ENCODE measurements at places on chromosomes 12 and 14.

- DNase-seq = no peak
Measured at GRCh38 chr12:101763246-101763931, 24.1 kb upstream of the SYCP3 start.

GRCh38 chr12:50246197-50246865 lies 37.0 kb downstream of the LIMA1 start:
- DNase-seq = no peak

- no peak for DNase-seq
Measured at GRCh38 chr12:53324113-53324778, 2.8 kb upstream of the AAAS start.

GRCh38 chr14:101176535-101177205 lies 273.1 kb upstream of the RTL1 start:
- DNase-seq = no peak

- no peak for DNase-seq
Measured at GRCh38 chr14:64209444-64210131, 84.6 kb downstream of the ESR2 start.

DNA sequence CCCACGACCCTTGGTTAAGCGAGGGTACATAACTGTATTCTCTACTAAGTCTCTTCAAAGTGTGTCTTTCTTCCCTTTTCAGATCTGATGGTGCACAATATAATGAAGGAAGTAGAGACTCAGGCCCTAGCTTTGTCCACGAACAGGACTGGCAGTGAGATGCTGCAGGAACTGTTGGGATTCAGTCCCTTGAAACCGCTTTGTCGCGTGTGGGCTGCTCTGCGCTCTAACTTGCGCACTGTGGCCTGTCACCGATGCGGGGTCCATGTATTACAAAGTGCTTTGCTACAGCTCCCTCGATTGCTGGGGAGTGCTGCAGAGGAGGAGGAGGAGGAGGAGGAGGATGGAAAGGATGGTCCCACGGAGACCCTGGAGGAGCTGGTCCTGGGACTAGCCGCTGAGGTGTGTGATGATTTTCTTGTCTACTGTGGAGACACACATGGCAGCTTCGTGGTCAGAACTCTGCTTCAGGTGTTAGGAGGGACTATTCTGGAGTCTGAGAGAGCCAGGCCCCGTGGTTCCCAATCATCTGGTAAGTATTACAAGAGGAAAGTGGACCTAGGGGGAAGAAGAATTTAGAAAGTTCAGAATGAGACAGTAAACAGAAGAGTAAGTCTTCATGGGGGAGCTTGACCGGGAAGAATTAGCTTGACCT lies 803 bp downstream of the NOP9 start:
- DNase-seq = no peak

DNA sequence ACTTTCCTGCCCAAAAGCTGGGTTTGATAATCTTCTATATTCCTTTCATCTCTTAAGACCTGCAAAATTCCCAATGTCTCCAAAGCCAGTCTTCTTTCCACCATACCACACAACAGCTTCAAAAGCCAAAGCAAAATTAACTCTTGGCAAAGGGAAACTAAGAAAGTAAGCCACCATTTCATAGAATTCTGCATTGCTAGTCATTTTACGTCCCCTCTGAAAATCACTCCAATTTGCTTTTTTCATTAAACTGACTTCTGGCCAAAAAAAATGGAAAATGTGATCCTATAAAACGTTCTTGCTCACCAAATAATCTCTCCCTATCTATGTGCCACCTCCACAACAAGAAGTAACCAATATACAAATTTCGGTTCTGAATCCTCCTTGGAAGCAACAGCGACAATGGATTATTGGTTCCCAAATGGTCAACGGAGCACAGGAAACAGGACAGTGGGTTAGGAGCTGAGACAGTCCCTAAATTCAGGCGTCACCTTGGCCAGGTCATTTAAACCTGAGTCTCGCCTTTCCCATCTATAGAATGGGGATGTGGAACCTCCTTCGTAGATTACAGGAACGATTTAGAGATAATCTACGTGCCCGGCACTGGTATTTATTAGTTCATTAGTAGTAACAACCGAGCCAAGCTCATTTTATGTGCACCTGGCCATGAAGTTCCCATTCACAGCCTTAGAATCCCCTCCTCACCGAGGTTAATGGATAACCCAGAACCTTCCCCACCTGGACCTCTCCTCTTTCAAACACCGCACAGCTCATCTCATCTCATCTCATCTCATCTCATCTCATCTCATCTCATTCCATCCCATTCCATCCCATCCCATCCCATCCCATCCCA lies 1.2 kb downstream of the NT5DC3 start:
- DNase-seq = no peak

GRCh38 chr12:58459191-58459590 lies 461.1 kb downstream of the LRIG3 start:
- DNase-seq = no peak

DNA sequence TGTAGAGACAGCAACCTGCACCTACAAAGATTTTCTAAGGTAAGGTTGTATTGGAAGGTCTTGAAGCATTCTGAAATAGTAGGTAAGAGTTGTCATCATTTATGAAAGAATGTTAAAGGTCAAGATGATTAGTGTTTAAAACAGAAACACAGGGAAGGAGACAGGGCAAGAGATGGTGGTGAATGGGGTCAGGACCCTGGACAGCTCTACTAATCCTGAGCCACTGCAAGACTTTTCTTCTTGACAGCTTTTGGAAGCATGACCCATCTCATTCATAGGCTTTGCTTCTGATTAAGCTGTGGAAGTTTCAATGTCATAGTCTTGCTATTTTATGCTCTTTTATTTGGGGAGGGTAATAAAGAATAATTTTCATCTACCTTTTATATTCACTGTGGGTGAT lies 75.5 kb upstream of the CAND1 start:
- DNase-seq = no peak

- DNase-seq = no peak
Measured at GRCh38 chr12:5000658-5001385, 42.9 kb upstream of the KCNA5 start.

DNA sequence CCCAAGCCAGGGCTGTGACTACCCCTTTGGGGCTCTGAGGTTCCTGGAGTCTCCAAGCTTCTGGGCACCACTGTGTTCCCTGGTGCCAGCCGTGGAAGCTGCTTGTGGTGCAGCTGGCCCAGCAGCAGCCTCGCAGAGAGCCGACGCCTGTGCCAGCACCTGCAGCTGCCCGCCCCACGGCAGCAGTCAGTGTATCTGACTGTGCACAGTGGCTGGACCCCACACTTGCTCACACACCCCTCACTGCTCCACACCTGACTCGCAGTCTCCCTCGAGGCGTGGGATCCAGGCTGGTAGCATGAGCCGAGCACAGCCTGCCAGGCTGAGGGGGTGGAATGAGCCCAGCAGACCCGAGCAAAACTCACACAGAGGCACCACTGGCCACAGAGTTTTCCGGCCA lies 325.2 kb downstream of the PCNX1 start:
- no peak for DNase-seq

DNA sequence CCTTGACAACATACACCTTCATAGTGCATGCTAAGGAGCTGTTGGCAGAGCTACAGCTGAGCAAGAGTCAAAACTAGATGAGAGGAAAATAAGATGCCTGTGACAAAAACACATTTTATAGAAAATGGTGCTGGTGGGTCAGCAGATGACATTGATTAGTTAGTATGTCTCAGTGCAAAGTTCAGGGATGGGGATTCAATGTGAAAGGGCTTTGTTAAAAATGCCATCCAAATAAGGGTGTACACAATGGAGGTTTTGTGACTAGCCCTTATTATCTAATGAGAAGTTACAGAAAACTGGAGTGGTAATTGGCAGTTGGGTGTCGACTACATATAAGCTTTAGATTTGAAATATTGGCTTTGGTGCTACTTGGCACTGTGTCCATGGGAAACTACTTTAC lies 169.0 kb downstream of the MON2 start:
- no peak for DNase-seq

- DNase-seq = no peak
Measured at GRCh38 chr12:40648519-40648918, 43.7 kb upstream of the CNTN1 start.

GRCh38 chr14:29868000-29868399 lies 59.6 kb downstream of the PRKD1 start:
- no peak for DNase-seq

DNA sequence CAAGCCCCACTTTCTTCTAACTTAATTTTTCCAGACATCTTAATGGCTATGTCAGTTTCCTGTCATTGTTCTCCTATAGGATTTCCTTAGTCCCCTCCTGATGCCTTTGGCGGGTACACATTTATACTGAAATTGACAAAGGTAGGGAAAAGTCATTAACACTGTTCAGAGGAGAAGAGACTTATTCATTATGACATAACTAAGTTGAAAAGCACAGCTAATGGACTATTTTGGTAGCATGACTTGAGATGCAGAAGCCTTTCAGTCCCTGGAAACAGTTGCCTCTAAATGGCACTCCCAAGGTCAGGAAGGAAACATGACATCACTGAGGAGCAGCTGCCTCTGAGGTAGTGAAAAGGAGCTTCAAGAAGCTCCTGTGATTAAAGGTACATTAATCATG lies 317.5 kb upstream of the KITLG start:
- DNase-seq = no peak

DNA sequence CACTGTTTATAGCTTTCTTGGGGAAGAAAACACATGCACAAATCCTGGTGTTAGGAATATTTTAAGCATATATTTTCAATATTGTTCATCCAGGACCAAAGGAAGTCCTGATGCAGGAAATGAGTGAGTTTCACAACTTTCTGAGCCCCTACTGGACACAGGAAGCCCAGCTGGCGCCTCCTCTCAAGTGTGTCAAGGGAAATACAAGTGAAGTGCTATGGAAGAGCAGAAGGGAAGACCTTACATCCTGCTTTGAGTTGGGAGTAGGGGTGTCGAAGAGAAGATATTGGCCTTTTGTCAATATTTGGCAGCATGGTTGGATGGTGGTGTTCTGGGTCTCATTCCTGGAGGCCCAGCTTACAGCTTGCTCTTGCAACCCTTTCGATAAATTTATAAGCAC lies 66.1 kb upstream of the ZDHHC17 start:
- no peak for DNase-seq

- no peak for DNase-seq
Measured at GRCh38 chr12:129532707-129533499, 370.9 kb downstream of the TMEM132D start.

DNA sequence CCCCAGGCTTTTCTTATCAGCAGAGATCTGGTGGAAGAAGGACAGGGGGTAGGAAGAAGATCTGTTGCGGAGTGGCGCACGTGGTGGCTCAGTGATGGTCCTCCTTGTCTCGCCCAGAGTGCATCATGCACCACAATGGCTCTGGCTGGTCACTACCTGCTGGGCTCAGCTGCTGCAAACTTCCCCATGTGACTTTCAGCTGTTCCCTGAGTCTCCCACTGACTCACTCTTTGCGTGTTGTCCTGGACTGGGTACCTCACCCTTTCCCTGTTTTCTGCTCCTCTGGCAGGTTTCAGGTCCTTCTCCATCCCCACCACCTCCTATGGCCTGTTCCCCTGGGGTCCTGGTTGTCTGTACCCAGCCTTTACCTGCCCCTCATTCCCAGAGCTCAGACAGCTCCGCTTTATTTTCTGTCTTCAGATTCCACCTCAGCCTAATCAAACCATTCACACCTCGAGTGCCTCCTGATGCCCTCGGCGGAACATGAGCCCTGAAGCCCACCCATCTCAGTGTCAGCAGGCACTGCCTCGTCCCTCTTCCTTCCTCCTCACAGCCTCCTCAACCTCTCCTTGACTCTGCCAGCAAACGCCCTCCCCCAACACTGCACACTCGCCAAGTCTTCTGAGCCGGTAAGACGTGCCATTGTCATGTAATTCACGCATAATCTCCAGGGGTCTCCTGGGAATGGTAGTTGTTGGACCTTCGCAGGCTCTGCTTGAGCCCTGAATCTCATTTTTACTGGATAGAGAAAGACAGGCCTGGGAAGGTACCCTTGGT lies 1.8 kb downstream of the C1R start:
- no peak for DNase-seq

- no peak for DNase-seq
Measured at GRCh38 chr12:16555630-16556029, 50.3 kb downstream of the LMO3 start.

DNA sequence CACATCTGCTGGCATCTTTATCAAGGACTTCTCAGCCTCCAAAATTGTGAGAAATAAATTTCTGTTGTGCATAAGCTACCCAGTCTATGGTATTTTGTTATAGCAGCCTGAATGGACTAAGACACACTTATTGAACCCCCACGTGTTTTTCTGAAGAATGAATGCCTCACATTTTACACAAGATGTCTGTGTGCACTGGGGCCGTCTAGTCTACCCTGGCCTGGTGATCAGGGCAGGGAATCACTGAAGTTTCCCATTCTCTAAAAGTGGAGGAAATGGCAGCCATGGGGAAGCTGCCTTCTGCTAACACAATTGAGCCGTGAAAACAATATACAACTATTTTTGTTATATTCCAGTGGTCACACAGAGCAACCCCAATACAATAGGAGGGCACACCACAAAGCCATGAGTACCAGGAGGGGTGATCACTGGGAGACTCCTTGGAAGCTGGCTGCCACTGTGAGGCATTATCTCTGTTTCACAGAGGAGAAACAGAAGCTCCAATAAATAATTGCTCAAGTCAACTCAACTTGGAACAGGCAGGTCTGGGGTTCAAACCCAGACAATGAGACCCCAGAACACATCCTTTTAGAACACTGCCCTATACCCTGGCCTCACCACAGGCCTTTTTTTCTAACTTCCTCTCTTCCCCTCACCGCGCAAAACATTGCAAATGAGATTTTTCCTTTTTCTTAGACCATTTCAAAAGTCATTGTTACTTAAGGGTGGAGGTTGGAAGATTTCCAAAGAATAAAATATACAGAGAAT lies 18.3 kb upstream of the LTA4H start:
- DNase-seq = no peak

DNA sequence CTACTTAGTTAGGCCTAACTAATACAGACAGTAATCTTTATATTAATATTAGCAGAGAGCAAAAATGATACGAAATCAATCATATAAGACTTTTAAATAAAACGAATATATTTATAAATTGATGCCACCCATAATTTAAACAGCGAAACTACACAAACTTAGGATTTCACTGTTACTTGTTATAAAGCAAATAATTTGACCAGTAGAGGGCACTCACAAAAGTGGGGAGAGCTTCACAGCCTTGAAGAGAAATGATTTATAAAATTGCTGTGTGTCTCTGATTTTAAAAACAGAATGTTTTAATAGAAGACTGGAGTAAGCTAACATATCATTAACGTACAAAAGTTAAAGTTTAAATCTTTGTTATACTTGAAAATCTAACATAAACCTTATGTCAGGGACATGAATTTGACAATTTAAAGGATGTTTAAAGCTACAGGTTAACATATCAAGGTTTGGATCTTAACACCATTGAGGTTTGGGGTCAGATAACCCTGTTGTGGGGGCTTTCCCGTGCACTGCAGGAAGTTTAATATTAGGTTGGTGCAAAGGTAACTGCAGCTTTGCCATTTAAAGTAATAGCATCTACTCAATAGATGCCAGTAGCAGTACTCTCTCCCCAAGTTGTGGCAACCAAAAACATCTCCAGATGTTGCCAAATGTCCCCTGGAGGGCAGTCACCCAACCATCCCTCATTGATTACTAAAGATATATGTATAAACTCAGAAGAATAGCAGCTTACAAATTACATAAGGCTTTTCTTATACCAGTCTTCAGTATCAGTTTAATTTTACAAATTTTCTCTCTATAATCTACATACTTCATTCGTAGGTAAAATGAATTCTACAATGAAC lies 9.3 kb downstream of the KRAS start:
- no peak for DNase-seq
